ENCODE measurements at places on chromosomes 1 and 21.

- DNase-seq, result no peak
These were observed 40.3 kb upstream of the RUNX3 start for GRCh38 chr1:24970399-24970753.

- DNase-seq, result no peak
These were observed 8.5 kb downstream of the GNG12 start for GRCh38 chr1:67824766-67825165.

- no peak for DNase-seq
These were observed 27.2 kb downstream of the IGFN1 start for GRCh38 chr1:201217851-201218250.

DNA sequence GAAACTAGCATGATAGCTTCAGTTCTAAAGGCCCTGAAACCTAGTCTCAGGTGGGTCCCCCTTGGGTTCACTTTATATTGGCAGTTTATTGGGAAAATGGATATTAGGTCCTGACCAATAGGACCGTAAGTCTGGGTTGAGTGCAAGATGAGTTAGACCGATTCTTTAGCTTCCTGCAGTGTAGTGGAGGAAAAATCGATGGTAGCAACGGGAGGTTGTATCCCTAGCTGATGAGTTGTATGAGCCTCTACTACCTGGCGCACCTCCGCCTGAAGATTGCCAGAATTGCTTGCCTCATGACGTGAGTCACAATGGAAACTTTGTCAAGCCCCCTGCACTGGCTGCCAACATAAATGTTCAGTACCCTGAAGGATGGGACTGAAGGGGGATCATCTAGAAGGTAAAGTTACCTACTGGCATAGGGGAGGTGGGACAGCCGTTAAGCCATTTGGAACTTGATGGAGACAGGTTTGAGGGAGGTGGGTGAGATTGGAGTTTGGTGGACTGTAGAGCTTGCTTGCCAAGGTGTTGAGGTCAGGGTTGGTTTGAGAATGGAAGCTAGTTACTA is 3.9 kb downstream of the RCC1 start:
- DNase-seq, result no peak

GRCh38 chr1:73654714-73655113 is 543.3 kb downstream of the LRRIQ3 start:
- no peak for DNase-seq

DNA sequence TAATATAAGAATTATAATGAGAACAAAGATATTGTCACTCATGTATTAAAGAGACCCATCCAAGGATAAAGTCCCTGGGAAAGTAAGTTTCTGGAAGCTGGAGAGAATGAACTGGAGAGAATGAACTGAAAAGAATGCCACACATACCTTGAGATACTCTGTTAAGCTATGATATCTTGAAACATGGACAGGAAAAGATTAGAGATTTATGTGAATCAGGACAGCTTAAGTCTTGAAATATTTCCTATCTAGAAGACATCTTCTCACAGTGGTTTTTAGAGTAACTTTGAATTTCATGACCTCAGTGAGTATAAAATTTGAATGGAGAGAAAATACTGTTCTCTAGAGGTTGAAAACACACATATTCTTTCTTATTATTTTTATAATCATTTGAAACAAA is 201.3 kb upstream of the HMCN1 start:
- DNase-seq, result no peak

DNA sequence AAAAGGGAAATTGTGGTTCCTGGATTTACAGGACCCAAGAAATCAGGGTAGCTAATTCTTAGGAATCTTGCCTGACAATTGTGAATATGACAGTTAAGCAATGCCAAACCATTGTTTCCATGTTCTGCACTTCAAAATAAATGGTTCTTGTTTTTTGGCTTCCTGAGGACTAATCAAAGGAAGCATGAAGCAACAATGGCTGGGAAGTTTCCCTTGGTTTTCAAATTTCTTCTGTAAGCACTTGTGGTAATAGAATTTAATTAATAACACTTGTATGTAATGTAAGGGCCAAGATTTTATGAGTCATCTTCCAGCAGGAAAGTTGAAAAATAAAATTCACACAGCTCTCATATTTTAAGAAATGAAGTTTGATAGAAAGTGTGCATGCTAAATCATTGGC is 31.7 kb downstream of the JAM2 start:
- no peak for DNase-seq

- no peak for DNase-seq
These were observed 7.7 kb upstream of the MPZL1 start for GRCh38 chr1:167714098-167714438.

GRCh38 chr1:32755098-32755809 is 52.7 kb upstream of the SYNC start:
- DNase-seq, result no peak

GRCh38 chr1:207659545-207660153 is 14.7 kb downstream of the CR1L start:
- no peak for DNase-seq

- no peak for DNase-seq
These were observed 30.8 kb downstream of the TRIM67 start for GRCh38 chr1:231192620-231193163.

- DNase-seq, result peak; percentile 28
These were observed 65.9 kb downstream of the NDUFS5 start for GRCh38 chr1:39091845-39092645.

DNA sequence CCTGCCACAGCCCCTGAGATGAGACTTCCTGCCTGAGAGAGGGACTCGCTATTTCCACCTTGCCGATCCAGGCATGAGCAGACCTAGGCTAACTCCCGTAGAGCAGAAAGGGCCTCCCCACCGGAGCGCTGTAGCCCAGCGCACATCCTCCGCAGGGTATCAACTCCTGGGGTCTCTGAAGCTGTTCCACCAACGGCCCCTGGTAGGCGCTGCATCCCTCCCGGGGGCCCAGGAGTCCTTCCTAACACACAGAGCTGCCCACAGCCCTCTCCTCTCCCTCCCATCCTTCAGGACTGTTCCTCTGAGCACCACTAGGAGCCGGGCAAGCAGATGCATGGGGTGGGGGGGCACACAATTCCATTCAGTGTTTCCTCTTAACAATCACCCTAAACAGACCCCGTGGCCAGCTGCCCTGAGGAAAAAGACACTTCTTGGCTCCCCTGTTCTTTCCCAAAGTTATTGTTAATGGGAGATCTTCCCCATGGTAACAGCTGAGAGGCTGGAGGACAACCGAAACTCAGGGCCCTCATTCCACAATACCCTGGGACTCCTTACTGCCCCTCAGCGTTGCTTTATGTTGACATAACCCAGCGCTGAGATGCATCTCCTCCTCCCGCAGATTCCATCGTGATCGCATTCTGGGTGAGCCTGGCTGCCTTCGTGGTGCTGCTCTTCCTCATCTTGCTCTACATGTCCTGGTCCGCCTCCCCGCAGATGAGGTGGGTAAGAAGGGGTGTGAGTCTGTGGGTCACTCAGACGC is 7.5 kb downstream of the MRAP start:
- no peak for DNase-seq

GRCh38 chr1:248688527-248689298 is 13.9 kb downstream of the OR14I1 start:
- DNase-seq, result no peak

DNA sequence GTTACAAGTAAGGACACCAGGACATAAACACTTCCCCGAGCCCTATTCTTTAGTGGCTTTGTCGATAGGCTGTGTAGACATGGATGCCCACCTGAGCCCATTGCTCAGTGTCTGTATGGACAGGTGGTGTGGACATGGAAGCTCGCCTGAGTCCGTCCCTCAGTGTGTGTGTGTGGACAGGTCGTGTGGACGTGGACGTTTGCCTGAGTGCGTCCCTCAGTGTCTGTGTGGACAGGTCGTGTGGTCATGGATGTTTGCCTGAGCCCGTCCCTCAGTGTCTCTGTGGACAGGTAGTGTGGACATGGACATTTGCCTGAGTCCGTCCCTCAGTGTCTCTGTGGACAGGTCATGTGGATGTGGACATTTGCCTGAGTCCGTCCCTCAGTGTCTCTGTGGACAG is 38.7 kb upstream of the COL6A2 start:
- no peak for DNase-seq

DNA sequence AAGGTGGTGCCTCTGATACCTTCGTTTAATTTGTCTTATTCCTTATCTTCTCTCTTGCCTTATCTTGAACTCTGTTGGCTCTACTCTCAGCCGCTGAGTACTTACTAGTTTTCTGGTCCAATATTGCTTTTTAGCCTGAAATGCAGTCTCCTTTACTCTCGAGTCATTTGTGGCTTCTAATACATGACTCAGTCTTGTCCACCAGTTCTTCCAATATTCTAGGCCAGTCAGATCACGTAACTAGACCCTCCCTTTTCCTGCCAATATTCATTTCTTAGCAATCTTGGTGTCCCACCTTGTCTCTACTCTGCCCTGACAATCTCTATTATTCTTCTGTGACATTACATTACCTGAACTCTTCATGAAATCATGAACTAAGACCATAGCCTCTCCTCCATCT is 555.8 kb downstream of the DPYD start:
- DNase-seq, result no peak

GRCh38 chr1:119276558-119276957 is 92.0 kb upstream of the HAO2 start:
- DNase-seq, result no peak

- DNase-seq, result no peak
These were observed 2.1 kb upstream of the RAB3GAP2 start for GRCh38 chr1:220274251-220274855.

GRCh38 chr1:54069791-54070170 is 16.4 kb downstream of the TCEANC2 start:
- DNase-seq, result no peak

- DNase-seq, result no peak
These were observed 126.6 kb downstream of the KCNT2 start for GRCh38 chr1:196481616-196482015.

DNA sequence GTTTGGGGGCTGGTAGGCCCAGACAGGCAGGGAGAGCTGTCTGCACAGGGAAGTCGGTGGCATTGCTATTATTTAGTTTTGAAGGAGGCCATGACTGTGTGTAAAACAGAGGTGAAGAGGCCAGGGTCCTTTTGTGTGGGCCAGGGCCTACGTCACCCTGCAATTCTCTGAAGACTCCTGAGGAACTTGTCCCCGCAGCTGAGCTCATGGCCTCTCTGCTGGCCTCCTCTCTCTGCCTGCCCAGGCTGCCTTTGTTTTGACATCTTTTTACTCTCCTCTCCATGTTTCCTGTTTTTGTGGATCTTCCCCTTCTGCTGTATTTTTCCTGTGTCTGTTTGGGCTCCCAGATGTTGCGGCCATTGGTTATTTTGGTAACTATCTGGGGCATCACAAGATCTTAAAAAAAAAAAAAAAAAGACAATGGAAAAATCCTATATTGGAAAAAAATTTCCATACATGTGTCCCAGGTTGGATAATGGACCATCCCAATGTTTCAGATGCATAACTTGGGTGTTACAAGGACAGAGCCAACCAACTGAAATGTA is 280.7 kb downstream of the RPS6KC1 start:
- no peak for DNase-seq

DNA sequence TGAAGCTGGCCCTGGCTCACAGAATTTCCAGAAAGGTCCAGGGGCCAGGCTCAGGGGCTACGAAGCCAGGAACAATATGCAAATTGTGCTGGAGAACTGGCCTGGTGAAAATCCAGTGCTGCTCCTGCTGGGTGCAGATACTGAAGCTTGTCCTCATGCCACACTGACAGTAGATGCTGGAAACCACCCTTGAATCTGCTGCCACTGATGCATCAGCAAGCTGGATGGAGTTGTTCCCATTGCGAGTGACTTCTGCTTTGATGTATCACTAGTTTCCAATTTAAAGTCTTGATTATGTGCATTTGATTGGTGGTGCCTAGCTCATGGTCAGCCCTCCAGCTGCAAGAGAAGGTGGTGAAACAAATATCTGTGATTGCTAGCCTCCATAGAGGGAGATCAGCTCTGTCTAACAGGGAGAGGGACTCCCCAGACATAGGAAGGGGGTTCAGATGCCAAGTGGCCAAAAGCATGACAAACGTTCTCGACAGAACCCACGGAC is 11.0 kb upstream of the KIAA0040 start:
- no peak for DNase-seq

GRCh38 chr1:198291036-198291435 is 134.2 kb downstream of the NEK7 start:
- no peak for DNase-seq
